Diencephalon (tissue), 1 donor: ENCODE measurements at places on chromosomes 12 and 14. TPM values are rescaled to one million over a fixed set of nuclear protein-coding genes. Genes with fewer than 3 reads are reported as not detected.

KLRC4 gene
- total RNA-seq = 1.2 TPM

KLRB1 gene
- total RNA-seq = not detected

JPH4 gene
- 50.3 TPM for total RNA-seq

PAPLN gene
- 1.4 TPM for total RNA-seq

KDM5A gene
- 56.3 TPM for total RNA-seq

STXBP6 gene
- 33.7 TPM for total RNA-seq

PTPRR gene
- 22.1 TPM for total RNA-seq

RTRAF gene
- 44.8 TPM for total RNA-seq
